Fibroblast of lung (primary cell): ENCODE measurements at places on chromosomes 5 and 9.

GRCh38 chr5:176673651-176674583 lies 26.6 kb downstream of the TSPAN17 start:
- DNase-seq: no peak

DNA sequence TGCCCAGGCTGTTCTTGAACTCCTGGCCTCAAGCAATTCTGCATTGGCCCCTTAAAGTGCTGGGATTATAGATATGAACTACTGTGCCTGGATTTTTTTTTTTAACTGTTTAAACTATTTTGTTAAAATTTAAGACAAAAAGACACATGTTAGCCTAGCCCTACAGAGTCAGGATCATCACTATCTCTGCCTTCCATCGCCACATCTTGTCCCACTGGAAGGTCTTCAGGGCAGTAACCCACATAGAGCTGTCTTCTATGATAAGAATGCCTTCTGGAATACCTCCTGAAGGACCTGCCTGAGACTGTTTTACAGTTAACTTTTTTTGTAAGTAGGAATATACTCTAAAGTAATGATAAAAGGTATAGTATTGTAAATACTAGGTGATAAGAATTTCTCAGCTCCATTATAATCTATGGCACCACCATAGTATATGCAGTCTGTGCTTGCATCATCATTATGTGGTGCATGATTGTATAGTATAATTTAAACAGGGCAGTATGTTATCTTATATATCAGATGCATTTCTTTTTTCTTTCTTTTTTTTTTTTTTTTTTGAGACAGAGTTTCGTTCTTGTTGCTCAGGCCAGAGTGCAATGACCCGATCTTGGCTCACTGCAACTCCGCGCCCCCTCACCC lies 52.7 kb downstream of the DENND4C start:
- DNase-seq: no peak

GRCh38 chr9:90552317-90552716 lies 90.3 kb downstream of the DIRAS2 start:
- no peak for DNase-seq

DNA sequence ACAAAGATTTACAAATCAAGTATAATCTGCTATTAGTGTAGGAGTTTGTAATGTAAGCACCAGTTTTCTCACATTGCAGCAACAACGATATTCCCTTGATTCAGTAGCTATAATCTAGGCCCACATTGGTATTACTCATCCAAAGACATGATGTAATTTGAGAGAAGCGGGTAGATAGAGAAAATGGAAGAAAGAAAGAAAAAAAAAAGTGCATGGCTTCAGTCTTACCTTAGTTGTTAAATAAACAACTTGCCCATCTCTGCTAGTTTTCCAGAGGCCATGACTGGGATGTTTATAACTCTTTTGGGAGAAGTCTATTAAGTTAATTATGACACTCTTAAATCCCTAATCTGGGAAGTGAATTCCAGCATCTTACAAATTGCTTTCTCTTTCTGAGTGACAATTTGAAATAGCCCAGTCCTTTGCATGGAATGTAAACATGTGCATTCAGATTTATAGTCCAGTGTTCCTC lies 2.8 kb downstream of the MELK start:
- peak; percentile 64 for DNase-seq

DNA sequence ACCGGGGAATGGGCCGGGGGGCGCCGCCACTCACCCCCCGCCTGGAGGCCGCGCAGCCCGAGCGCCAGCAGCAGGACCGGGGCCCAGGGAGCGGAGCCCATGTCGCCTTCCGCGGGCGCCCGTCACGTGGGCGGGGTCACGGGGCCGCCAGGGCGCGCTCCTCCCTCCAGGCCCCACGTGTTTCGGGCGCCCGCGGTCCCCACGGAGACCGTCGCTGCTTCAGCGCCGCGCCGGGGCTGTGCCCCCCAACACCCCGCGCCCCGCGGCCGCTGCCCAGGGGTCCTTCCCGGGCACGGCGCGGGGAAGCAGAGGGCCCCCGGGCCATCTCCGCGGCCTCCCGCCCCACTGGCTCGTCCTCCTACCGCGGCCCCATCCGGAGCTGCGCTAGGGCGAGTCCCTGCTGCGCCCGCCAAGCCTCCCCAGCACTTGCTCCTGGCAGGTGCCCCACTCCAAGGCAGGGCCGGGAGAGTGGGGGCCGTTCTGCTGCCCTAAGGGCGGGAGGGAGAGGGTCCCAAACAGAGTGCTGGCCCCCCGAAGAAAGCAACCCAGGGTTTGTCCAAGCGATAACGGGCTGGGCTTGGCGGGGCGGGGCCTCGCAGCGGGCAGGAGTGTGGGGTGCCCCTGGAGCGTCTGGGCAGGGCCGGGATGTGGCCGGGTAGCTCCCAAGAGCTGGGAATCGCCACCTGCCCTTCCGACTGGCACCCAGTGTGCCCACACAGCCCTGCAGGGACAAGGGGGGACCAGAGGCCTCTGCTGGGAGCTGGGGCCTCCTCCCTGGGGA lies at the start of gene DPP7:
Gene DPP7, minus strand, starts transcription at position 121 of the 781 bp plus-strand sequence. Its CDS starts 20 bp downstream, at position 101.
- DNase-seq: peak; percentile 39

DNA sequence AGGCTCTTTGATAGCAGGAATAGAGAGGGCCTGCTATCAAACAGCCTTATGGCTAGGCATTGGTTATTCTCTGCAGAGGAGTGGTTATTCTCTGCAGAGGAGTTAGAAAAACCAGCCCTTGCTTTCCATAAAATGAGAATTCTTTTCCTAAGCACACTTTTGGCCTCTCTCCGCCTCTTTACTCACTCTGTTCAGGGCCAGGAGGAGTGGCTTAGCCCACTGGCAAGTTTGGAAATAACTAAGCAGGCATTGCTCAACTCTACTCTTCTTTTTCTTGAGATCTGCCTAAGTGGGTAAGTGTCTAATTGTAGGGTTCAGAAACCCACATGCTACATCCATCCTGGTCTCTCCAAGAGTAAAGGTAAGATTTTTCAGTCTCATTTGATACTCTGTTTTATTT lies 341.7 kb downstream of the KIAA0825 start:
- DNase-seq: peak; percentile 28

DNA sequence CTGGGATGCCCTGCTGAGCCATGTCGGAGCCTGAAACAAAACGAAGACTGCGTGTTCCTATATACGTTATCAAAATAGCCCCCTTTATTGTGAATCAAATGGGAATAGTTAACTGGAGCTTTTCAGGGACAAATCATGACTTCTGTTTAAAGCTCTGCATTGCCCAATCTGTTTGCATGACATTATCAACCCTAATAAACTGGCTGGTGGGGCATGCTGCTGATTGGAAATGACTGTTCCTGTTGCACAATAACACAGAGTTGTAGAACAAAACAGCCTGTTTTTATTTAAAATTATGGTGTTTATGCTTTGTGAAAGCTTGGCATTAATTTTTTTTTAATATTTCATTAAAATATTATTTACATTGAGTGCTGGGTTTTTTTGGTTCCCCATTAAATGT lies 215.5 kb downstream of the TMEM167A start:
- DNase-seq: peak; percentile 71

DNA sequence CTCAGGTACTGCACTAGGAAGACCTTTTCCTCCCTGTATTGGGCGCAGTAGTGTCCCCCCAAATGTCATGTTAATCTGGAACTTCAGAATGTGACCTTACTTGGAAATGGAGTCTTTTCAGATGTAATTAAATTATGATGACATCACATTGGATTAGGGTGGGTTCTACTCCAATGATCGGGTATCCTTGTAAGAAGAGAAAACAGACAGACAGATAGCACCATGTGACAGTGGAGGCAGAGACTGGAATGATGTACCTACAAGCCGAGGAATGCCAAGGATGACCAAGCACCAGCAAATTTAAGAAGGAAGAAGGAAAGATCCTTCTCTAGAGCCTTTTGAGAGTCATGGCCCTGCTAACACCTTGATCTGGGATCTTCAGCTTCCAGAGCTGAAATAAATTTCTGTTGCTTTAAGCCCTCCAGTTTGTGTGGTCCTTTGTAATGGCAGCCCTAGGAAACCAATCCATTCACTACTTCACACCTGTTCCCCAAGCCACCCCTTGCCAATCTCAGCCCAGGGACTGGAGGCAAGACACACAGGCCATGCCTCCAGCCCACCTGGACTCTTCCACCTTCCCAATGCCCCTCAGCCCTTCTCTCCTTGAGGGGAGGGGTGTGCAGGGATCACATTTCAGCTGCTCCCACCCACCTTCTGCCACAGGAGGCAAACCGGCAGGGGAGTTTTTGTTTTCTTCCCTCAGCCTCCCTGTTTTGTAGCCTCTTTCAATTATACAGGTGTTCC lies 1.6 kb downstream of the CCNJL start:
- DNase-seq: no peak

- DNase-seq: no peak
Observed at GRCh38 chr9:135608999-135609317, 30.4 kb downstream of the GLT6D1 start.

- no peak for DNase-seq
Observed at GRCh38 chr9:104774132-104774531, 10.2 kb downstream of the NIPSNAP3B start.
